ENCODE measurements at places on chromosomes 16 and 17.

DNA sequence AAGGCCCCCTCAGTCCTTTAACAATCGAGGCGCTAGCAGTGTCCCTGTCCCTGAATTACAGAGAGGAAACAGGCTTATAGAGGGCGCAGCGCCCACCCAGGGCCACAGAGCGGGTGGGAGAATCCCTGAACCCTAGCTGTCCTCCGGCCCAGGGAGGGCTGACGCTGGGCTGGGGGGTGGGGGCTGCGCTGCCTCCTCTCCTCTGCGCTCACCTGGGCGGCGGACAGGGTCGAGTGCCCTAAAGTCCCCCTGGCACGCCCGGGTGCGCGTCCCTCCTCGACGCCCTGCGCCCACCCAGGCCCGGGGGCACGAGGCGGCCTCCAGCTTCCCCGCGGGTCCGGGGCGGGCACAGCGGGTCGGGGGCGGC lies 200.4 kb upstream of the N4BP1 start:
- no peak for DNase-seq

DNA sequence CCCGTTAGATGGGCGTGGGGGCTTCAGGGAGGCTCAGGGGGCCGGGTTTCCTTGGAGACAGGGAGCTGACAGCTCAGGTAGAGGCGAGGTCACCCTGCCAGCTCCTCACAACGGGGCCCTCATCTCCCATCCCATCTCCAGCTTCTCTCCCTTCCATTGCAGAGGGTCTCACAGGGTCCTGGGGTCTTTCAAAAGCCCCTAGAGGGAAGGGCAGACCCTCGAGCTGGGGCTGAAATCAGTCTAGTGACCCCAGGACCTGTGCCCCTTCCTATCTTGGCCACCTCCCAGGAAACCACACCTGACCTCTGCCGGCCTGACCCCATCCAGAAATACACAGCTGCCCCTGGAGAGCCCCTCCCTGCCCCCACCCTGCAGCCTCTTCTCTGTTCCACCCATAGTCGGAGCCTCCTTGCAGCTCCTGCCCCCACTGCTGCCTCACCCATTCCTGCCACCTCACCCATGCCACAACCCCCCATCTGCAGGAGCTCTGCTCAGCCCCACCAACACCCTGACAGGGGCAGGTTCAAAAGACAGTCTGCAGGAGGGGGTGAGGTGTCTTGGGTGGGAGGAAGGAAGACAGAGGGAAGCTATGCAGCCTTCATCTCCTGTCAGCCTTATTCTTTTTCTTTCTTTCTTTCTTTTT lies 23.4 kb downstream of the PIK3R5 start:
- DNase-seq = no peak

- DNase-seq = no peak
These were observed 6.4 kb downstream of the WNT3 start for GRCh38 chr17:46811978-46812583.

GRCh38 chr17:73643001-73643851 lies 1.0 kb downstream of the SDK2 start:
- peak; percentile 23 for DNase-seq

GRCh38 chr17:61314368-61315078 lies 85.1 kb upstream of the TBX2 start:
- DNase-seq = no peak

DNA sequence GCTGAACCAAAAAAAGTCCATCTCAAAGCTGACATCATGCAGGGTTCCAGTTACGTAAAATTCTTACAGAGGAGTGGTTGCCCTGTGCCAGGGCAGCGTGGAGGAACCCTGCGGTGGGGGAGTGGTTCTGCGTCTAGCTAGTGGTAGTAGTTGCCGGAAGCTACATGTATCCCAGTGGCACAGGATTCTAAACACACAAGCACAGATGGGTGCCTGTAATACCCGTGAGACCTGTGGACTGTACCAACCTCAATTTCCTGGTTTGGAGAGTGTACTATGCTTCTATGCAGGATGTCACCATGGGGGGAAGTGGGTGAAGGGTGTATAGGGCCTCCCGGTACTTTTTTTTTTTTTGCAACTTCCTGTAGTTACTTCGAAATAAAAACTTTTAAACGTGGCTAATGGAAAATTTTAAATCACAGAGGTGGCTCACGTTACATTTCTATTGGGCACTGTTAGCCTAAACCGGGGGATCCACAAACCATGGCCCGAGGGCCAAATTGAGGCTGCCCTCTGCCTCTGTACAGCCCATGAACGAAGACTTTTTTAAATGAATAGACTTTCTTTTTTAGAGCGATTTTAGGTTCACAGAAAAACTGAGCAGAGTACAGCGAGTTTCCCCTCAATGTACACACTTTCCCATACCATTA lies 38.5 kb downstream of the TBC1D16 start:
- peak; percentile 93 for DNase-seq

- no peak for DNase-seq
These were observed 98.4 kb downstream of the ADCY9 start for GRCh38 chr16:4017807-4018206.

GRCh38 chr16:21274172-21274726 lies 3.8 kb downstream of the CRYM start:
- no peak for DNase-seq

- no peak for DNase-seq
These were observed 26.8 kb upstream of the ENDOV start for GRCh38 chr17:80388175-80388574.

DNA sequence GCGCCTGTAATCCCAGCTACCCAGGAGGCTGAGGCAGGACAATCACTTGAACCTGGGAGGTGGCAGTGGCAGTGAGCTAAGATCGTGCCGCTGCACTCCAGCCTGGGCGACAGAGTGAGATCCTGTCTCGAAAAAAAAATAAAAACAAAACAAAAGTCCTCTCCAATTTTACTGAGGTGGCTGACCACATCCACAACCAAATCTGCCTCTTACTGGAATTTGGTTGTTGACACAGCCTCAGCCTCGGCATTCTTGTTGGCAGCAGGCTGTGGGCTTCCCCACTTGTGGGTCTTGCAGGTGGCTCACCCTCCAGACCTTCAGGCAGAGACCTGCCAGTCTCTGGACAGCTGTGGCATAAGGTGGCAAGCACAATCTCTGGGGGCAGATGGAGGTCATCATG lies 15.6 kb downstream of the B4GALNT2 start:
- DNase-seq = no peak

GRCh38 chr17:32656886-32657285 lies 170.1 kb downstream of the CDK5R1 start:
- no peak for DNase-seq

- DNase-seq = peak; percentile 22
These were observed 11.2 kb upstream of the EEF2K start for GRCh38 chr16:22194707-22195444.

DNA sequence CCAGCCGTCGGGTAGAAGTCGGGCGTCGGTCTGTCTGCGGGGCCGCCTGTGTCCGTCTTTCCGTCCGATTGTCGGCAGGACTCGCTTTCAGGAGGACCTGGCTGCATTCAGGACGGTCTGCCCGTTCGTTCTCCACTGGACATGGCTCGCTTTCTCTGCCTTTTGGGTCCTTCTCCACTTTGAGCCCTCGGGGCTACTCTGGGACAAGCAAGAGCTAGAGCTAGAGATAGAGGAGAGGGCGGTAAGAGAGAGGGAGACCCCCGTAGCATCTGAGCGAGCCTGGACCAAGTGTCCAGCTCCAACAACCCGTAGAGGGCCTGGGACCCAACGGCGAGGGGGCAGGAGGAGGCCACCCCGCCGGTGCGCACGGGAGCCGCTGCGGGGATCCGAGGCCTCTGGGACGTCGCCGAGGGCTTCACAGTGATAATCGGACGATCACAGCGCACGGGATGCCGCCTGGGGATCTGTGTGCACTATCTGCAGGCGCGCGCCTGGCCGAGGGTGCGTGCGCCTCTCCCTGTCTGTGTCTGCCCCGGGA lies 4.5 kb downstream of the TBX4 start:
- DNase-seq = no peak

- no peak for DNase-seq
These were observed 2.0 kb upstream of the BRICD5 start for GRCh38 chr16:2212362-2213324.

DNA sequence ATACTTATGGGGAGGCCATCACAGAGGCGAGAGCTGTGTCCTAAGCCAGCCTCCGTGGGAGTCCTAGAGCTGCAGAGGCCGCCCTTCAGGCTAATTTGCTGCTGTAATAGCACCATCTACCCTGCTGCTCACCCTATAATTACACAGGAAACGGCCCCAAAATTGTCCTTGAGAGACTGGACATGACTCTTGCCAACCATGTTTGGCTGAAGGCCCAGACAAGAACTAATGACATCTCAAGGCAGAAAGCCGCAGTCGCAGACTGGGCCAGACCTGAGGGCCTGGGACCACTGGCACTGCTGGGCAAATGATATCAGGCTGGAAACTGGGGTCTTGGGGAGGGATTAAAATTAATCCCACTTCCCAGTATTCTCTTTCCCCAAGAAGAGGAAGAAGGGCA lies 24.1 kb downstream of the PSMD7 start:
- no peak for DNase-seq

DNA sequence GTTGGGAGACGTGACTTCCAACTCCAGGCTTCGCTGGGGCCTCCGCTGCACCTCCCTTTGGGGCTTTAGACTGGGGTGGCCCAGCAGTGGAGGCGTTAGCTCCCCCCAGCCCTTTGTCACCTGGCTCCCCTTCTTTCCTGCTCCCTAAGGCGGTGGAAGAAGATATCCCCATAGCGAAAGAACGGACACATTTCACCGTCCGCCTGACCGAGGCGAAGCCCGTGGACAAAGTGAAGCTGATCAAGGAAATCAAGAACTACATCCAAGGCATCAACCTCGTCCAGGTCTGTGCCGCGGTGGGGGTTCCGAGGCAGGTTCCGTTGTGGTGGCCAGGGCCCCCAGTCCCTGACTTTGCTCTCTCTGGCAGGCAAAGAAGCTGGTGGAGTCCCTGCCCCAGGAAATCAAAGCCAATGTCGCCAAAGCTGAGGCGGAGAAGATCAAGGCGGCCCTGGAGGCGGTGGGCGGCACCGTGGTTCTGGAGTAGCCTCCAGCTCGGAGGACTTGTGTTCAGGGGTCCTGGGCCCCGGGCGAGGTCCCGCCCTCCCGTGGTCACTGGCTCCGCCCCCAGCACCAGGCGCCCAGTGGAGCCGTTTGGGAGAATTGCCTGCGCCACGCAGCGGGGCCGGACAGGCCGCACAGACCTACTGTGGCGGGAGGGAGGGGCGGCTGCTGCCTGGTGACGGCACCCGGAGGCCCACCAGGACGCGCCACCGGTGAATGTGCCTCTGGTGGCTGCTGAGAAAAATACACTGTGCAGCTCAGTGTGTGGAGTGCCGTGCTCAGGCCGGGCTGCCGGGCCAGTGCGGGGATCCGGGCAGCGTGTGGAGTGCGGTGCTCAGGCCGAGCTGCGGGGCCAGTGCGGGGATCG lies 3.8 kb downstream of the MRPL12 start:
- DNase-seq = no peak

DNA sequence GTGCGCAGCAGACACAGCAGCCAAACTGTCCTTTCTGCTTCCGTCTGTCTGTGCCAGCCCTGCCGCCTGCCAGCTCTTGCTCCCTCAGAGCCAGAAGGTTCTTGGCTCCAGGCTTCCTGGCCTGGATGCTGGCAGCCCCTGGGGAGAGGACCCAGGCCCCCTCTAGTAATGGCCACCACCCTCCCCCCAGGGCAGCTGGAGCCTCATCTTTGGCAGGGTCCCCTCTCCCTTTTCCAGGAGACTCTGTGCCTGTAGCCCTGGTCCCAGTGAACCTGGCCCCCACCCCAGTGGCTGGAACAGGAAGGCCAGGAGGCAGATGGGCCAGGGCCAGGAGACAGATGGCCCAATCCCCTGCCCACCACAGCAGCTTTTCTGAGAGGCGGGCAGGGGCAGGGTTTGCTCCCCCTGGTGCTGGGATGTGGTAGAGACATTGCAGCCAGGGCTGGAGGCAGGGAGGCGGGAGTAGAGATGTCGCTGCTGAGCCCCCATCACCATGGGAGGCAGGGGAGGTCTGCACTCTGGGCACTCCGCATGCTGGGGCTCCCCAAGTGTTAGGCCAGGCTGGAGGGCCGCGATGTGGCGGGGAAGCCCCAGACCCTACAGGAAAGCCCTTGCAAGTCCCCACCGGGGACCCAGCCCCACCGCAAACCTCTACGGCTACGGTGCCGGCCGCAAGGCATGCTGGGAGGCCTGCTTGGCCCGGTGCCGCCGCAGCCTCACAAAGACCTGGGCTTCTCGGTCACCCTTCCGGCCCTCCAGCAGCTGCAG lies 16.7 kb downstream of the UNC13D start:
- peak; percentile 54 for DNase-seq

- DNase-seq = no peak
These were observed 11.0 kb downstream of the TK2 start for GRCh38 chr16:66538910-66539309.

GRCh38 chr16:50195276-50195675 lies 42.2 kb downstream of the TENT4B start:
- no peak for DNase-seq

GRCh38 chr16:80991792-80992430 lies 14.8 kb downstream of the CMC2 start:
- no peak for DNase-seq

DNA sequence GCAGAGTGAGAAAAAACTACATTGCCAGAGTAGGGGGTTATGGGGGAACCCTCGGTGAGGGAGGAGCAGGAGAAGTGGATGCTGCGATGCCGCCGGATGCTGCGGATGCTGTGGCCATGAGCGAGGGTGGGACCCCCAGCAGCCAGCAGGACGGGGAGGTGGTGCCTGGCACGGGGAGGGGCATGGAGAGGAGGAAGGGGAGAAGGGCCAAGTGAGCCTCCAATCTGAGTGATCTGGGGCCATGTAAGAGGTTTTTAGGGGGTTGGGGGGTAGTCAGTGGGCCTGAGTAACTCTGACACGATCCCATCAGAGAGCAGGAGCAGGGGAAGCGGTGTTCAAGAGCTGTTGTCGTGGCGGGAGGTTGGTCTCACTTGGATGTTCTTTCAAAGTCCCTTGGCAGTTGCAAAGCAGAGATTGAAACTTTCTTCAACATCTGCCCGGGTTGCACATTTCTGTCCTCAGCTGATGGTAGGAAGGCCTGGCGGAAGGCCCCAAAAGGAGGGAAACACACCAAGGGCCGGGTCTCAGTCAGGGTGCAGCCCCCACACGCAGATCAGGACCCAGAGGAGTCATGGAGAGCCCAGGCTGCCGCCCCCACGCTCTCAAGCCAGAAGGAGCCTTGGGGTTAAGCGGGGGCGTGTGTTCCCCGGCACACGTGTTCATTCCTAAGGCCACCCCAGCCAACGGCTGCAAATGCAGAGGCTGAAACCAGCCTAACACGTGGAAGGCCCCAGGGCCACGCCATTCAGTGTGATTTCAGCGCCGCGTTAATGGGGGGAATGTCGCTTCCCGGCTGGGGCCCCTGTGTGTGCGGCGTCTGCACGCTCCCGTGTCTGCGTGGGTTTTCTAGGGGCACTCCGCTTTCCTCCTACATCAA lies 81.7 kb downstream of the ZDHHC7 start:
- no peak for DNase-seq

- no peak for DNase-seq
These were observed 30.9 kb upstream of the RPRML start for GRCh38 chr17:47009759-47010594.
